Activated gamma-delta T cell treated with anti-CD3 and anti-CD28 coated beads, Interleukin-2, amount 50 U/mL, for 16 hours (primary cell): ENCODE measurements at places on chromosomes 3 and 15.

DNA sequence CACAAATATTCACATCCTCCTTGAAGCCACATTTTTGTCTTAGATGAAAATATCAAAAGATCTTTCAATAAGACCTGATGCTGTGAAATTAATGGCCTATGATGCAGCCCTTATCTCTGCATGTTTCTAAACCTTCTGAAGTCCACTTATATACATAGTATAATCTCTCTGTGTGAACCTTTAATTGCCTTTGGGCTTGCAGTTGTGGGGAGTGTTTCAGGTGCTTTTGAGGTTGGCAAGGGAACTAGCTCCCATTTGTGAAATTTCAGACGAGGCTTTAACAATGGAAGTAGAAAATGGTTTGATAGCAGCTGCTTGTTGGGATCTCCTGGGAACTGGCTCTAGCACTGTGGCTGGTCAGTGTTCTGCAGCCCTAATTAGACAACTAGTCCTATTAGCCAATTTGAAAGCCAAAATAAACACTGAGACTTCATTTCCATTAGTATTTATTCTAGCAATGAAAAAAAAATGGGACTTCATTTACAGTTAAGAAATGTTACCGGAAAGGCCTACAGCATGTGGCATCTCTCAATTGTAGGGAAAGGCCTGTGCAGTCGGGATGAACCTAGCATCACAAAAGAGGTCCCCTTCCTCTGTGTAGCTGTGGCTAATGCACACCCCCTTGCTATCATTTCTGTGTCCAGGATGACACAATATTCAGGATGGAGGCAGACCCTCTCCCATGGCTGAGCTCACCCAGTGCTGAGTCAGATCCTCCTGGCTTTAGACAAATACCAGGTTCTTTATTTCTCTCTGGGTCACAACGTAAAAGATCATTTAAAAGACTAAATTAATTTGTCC is 140.7 kb upstream of the TRIM42 start:
- no peak for DNase-seq

GRCh38 chr15:40550341-40551037 is 14.4 kb downstream of the CCDC32 start:
- DNase-seq, result no peak

- DNase-seq, result no peak
Measured at GRCh38 chr3:151740581-151740980, 6.9 kb downstream of the AADACL2 start.

DNA sequence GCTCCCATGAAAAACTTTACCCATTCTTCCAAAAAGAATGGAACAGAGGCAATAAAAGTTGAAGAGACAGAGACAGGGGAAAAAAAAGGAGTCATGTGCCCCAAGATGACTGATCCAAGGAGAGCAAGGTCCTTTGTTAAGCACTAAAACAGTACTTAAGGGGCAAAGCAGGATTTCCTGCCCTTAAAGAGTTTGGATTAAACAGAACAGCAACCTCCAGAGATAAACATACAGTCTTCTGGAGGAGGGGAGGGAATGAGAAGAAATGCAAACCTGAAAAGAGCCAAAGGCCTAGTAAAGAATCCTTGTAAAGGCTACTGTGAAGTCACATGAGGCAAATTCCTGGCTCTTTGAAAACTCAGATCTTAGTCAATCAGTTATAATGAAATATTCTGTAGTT is 38.2 kb downstream of the SHQ1 start:
- no peak for DNase-seq

- no peak for DNase-seq
Measured at GRCh38 chr3:2517500-2518172, 419.0 kb downstream of the CNTN4 start.

GRCh38 chr3:193865896-193866480 is 270.0 kb upstream of the HES1 start:
- DNase-seq, result no peak

DNA sequence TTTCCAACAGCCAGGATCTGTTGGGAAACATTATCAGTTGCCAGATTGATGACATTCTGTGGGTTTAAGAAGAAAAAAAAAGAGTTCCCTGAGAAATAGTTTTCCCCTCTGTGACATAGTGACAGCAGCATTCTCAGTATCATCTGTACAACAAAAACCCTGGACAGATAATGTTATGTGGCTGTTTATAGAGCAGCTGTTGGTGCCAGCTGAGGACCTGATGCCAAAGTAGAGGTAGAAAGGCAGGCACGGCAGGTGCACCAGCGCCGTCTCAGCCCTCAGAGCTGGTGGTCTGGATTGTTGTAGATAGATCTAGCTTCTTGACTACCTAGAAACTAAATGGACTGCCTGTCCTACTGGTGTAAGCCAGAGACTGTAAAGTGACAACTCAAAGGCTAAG is 56.2 kb upstream of the FILIP1L start:
- no peak for DNase-seq

- no peak for DNase-seq
Measured at GRCh38 chr15:60993008-60993407, 236.1 kb downstream of the RORA start.

DNA sequence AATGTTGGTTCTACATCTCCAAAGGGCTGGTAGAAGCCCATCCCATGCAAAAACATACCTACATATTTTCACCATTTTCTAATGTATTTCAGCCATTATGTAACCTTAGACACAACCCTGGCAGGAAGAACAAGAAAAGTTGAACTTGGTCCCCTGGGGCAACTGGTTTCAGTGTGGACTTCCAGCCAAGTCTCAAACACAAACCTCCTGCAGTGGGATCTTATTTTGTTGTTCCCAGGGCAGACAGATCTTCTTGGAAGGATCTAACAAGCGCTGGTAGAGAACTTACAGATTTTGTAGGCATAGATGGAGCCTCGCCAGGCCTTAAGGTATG is 96.3 kb downstream of the ADAMTS17 start:
- DNase-seq, result no peak

DNA sequence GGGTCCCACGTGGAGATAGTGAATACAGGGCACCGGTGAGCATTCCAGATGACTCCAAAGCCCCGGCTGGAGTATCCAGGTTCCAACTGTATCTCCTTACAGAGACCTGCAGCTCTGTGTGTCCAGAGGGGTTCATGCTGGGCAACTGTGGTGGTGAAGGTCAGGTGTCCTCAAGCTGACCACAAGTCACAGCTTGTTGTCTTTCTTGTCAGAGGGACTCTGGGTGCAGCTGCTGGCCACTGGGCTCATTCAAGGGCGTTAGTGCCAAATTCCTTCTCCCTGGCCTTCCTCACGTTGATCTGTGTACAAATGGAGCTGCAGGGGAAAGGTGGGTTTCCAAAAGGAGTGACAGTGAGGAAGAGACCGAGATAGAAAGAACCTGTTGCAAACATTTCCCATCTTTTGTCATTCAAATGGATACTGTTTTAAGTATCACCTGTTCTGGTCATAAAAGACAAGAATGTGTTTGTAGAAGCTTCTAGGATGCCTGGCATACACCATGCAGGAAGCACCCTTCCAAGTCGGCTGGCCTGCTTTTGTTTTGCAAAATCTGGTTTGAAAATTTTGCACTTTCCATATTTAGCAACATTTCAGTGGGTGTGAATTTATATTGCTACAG is 52.5 kb downstream of the CEMIP start:
- no peak for DNase-seq

DNA sequence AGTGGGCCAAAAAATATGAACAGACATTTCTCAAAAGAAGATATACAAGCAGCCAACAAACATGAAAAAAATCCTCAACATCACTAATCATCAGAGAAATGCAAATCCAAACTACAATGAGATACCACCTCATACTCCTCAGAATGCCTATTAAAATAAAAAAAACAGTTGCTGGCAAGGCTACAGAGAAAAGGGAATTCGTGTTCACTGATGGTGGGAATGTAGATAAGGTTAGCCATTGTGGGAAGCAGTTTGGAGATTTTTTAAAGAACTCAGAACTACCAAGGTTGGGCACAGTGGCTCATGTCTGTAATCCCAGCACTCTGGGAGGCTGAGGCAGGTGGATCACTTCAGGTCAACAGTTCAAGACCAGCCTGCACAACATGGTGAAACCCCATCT is 27.8 kb upstream of the C15orf40 start:
- no peak for DNase-seq

GRCh38 chr3:31953091-31953490 is 28.0 kb downstream of the OSBPL10 start:
- no peak for DNase-seq

- no peak for DNase-seq
Measured at GRCh38 chr3:133890037-133890436, 5.6 kb downstream of the RAB6B start.

- no peak for DNase-seq
Measured at GRCh38 chr3:102258666-102259227, 176.1 kb upstream of the ZPLD1 start.

DNA sequence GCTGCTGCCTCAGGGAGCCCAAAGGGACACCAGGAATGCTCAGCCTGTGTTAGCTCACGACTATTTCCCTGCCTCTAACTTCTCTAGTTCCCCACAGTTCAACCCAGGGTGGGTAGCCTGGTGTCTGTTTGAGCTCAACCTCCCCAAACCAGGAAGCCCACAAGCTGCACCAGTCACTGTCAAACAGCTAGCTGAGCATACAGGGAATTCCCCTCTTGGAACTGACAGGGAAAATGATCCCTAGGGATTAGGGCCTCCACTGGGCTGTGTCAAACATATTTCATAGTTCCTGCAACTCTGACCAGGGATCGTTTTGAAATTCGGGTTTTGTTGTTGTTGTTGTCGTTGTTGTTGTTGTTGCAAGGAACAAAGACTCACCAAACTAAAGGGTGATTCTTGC is 147.1 kb upstream of the ICE2 start:
- no peak for DNase-seq

DNA sequence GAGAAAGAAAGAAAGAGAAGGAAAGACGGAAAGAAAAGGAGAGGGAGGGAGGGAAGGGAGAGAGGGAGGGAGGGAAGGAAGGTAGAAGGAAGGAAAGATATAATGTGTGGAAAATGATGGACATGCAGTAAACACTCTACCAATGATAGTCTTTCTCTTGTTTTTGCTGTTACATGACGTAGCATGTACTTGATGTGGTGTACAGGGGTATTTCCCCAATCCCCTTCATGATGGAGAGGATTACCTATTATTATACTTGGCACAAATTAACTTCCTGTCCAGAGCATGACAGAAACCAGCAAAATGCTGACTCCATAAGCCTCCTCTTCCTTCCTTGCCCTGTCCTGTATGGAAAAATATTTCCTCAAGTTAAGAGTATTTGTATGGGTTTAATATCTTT is 124.4 kb downstream of the B3GALNT1 start:
- no peak for DNase-seq

DNA sequence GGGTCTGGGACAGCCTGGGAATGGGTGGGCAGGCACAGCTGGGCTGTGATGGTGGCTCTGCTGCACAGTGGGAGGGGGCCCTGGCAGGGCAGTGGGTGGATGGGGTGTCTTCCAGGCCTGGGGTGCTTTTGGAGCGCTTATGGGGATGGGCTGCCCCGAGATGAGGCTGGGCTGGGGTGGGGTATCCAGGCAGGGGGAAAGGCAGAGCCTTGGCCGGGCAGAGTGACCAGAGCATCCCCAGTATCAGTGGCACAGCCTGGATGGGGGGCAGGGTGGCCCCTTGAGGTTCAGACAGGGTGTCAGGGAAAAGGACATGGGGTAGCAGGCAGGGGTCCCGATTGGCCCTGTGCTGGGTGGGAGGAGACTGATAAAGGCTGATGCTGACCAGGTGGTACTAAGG is 26.6 kb downstream of the HDAC11 start:
- DNase-seq, result no peak

GRCh38 chr3:171239757-171240503 is 213.4 kb upstream of the SLC2A2 start:
- no peak for DNase-seq

- DNase-seq, result peak; percentile 23
Measured at GRCh38 chr3:16513141-16514020, at the start of gene RFTN1. TSS of gene RFTN1 (minus strand) at chr3:16513699. CDS start at chr3:16493869, 19,830 bp downstream.

GRCh38 chr3:44000586-44000985 is 241.1 kb upstream of the TOPAZ1 start:
- DNase-seq, result no peak

DNA sequence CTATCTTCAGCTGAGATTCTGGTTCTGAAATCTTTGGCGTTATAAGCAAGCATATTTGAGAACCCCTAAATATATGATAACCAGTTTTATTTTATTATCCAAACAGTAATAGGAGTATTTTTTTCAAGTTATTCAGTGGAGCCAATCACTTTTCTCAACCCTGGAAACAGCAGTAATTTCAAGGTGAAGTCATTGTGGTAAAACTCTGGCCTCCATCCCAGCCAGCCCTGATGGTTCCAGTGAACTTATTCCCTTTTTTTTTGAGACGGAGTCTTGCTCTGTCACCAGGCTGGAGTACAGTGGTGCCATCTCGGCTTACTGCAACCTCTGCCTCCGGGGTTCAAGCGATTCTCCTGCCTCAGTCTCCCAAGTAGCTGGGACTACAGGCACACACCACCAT is 545.4 kb upstream of the IL12A start:
- no peak for DNase-seq

DNA sequence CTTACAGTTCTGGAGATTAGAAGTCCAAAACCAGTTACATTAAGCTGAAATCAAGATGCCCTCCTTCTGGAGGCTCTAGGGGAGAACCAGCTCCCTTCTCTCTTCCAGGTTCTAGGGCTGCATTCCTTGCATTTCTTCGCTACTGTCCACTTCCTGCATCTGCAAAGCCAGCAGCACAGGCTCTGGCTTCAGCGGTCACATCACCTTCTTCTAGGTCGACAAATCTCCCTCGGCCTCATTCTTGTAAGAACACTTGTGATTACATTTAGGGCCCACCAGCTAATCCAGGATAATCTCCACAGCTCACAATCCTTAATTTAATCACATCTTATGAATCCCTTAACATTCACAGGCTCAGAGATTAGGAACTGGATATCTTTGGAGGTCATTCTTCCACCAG is 73.8 kb downstream of the MINAR1 start:
- no peak for DNase-seq

DNA sequence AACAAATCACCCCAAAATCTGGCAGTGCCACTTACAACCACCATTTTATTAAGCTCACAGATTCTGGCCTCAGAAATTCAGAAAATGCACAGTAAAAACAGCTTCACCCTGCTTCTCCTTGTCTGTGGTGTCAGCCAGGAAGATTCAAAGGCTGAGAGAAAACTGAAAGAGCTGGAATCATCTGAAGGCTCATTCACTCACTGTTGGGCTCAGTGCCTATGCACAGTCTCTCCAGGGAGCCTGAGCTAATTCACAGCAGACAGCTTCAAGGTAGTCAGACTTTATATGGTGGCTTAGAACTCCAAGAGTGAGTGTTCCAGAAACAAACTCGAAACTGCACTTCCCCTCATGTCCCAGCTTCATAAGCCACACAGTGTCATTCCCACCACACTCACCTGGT is 16.5 kb upstream of the PLOD2 start:
- DNase-seq, result no peak

DNA sequence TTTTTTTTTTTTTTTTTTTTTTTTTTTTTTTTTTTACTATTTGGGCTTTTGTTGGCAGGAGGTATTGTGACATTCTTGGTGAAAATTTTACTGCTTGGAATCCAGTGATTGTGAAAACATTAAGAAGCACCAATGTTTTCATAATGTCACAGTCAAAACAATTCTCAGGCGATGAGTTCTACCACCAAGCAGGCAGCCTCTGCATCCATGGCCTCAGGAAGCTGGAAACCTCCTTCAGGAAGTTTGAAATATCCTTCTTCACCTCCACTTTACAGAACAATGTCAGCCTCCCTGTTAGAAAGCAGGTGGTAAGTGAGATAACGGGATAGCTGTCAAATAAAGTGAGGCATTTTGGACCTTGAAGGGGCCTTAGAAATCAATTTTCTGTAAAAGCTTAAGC is 98.3 kb downstream of the MEX3B start:
- no peak for DNase-seq

- DNase-seq, result no peak
Measured at GRCh38 chr3:40720341-40720740, 195.6 kb downstream of the ZNF621 start.

- no peak for DNase-seq
Measured at GRCh38 chr15:65980824-65981456, 111.6 kb downstream of the RAB11A start.

- no peak for DNase-seq
Measured at GRCh38 chr3:124893526-124893925, 6.4 kb upstream of the ITGB5 start.
